Ovary (tissue), 10 donors: ENCODE measurements at places on chromosomes 12 and 14.

GRCh38 chr12:26188127-26188526 is 7.2 kb upstream of the SSPN start:
- no peak for DNase-seq

- DNase-seq: no peak
Observed at GRCh38 chr12:1873531-1874510, 44.6 kb downstream of the CACNA2D4 start.

DNA sequence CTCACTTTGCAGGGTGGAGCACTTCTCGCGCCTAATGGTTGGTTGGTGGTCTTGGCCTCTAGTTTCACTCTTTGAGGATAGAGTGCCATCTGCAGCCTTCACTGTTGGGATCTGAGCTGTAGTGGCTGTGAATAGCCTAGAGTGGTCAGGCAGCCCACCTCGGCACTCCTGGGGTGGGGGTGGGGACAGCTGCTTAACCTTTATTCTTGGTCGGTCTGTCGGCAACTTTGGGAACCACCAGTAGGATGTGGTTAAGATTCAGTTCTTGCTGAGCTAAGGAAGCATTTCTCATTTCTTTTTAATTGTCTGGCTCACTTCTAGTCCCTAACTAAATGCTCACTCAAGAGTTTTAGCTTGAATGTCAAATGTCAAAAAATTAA is 21.1 kb downstream of the TMBIM6 start:
- no peak for DNase-seq

DNA sequence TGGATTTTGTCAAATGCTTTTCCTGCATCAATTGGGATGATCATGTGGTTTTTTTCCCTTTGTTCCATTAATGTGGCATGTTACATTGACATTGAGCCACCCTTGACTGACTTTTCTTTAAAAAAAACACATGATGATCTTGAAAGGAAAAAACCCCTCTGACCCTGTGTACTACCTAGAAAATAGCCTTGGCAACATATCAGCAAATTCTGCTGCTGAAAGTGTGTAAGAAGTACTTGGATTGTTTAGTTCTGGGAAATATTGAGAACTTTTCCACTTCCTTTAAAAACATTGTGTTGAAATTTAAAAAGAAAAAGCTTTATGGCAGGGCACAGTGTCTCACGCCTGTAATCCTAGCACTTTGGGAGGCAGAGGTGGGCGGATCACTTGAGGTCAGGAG is 20.7 kb downstream of the ACACB start:
- no peak for DNase-seq

DNA sequence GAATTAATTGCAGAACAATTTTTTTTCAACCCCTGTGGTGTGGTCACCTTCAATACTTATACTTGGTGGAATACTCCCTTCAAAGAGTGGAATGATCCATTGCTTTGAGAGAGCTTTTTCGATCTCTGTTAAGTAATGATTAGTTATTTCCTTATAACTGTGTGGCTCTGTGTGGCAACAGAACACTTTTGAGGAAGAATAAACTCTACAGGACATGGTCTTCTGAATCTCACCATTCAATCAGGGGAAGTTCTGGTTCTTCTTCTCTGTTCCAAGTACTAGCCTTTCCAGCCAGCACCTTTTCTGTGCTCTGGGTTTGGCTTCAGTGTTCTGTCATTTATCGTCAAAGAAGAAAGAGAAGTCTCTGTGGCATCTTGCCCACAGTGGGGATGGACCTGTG is 369.2 kb downstream of the ZFP36L1 start:
- no peak for DNase-seq

DNA sequence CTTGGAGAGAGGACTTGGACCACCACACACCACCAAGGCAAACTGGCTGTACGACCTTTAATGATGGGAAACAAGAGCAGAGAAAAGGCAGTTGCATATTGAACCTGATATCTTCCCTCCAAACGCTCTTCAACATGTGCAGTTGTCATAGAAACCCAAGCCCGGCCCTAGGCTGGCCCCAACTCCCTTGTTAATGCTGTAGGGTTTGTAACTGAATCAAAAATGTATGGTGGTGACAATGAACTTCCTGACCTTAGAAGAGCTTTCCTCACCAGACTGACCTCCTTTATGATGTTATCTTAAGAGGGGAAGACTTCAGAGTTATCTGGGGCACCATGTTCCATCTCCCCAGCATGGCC is 12.3 kb downstream of the APOLD1 start:
- no peak for DNase-seq

GRCh38 chr12:105077435-105077834 is 6.8 kb downstream of the ALDH1L2 start:
- no peak for DNase-seq

GRCh38 chr12:104692557-104693218 is 235.9 kb downstream of the CHST11 start:
- no peak for DNase-seq

- DNase-seq: no peak
Observed at GRCh38 chr14:74348241-74348734, at the start of gene VRTN. TSS of gene VRTN (plus strand) at chr14:74348471. CDS start at chr14:74356784, 8,313 bp downstream.

- DNase-seq: no peak
Observed at GRCh38 chr14:53491256-53491883, 338.2 kb upstream of the DDHD1 start.

GRCh38 chr12:30953951-30954751 is 27.6 kb downstream of the TSPAN11 start:
- no peak for DNase-seq

DNA sequence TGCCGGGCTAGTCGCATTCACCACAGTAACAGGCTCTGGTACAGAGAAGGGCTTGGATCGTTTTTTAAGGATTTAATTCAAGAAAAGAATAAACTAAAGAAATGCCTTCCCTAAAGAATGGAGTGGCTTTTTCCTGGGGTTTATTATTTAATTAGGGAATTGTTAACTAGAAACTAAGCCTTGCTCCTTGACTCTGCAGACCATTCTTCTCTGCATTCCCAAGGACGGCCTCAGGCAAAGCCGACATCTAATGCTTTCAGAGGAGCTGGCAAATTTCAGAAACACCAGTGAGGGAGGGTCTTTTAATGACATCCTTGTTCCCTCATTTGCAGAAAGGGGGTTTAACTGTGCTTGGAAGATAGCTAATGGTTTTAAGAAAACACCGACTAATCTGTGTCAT is 174.0 kb downstream of the EGLN3 start:
- DNase-seq: no peak

DNA sequence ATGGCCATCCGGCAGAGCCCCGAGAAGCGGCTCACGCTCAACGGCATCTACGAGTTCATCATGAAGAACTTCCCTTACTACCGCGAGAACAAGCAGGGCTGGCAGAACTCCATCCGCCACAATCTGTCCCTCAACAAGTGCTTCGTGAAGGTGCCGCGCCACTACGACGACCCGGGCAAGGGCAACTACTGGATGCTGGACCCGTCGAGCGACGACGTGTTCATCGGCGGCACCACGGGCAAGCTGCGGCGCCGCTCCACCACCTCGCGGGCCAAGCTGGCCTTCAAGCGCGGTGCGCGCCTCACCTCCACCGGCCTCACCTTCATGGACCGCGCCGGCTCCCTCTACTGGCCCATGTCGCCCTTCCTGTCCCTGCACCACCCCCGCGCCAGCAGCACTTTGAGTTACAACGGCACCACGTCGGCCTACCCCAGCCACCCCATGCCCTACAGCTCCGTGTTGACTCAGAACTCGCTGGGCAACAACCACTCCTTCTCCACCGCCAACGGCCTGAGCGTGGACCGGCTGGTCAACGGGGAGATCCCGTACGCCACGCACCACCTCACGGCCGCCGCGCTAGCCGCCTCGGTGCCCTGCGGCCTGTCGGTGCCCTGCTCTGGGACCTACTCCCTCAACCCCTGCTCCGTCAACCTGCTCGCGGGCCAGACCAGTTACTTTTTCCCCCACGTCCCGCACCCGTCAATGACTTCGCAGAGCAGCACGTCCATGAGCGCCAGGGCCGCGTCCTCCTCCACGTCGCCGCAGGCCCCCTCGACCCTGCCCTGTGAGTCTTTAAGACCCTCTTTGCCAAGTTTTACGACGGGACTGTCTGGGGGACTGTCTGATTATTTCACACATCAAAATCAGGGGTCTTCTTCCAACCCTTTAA is 1.5 kb downstream of the FOXG1 start:
- no peak for DNase-seq

DNA sequence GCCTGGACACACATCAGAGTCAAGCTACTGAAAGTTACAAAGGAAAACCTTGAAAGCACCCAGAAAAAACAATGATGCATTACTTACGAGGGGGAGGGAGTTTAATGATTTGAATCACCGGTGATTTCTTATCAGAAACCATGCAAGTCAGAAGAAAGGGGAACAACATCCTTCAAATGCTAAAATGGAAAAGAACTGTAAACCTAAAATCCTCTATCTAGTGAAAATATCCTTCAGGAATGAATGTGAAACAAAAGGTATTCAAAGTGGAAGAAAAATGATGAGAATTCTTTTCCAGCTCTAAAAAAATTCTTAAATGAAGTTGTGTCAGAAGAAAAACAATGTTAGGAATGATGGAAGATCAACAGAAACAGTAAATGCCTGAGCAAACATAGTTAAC is 16.8 kb downstream of the SCAF11 start:
- DNase-seq: no peak

GRCh38 chr14:92943855-92944570 is 21.1 kb downstream of the CHGA start:
- no peak for DNase-seq

DNA sequence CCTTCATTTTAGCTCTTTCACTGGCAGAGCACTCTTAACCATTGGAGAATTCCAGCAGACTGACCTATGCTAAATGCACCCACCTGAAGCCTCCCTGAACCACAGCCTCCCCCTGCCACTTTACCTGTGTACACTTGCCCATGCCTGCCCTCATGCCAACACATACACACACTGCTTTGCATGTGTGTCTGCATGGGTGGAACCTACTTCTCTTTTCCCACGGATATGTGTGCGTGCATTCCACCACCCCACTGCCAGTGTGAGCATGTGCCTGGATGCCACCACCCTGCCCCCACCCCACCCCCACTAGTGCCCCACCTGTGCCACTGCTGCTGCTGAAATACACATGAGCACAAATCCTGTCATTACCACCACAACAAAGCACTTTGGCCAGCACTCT is 49.5 kb upstream of the EEA1 start:
- DNase-seq: no peak

GRCh38 chr12:61869796-61870195 is 390.4 kb upstream of the USP15 start:
- DNase-seq: no peak
